ENCODE measurements at places on chromosomes 3 and 15.

- DNase-seq, result no peak
Measured at GRCh38 chr3:4656059-4656458, 162.9 kb downstream of the ITPR1 start.

DNA sequence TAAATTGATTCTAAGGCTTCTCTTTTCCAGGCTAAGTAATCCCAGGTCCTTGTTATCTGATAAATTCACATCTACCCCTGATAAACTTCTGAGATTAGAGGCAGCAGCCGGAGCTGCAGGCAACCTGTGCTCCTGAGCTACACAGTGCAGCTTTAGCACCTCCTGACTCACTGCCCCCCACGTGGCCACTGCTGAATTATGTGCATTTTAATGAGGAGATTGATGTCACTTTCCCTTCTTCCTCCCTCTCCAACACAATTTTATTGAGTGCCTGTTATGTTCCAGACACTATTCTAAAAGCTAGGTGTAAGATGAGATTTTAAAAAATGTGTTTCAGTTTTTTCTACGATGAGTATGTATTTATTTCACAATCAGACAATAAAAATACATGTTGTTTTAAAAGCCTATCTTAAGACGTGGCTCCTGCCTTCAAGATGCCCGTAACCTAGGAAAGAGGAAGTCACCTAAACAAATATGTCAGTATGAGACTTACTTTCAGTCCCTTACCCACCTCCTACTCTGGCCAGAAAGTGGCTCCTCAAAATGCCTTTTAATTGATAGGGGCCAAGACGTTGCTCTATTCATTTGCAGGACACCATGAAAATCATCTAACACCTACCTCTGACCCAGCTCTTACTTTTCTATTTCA lies 161.5 kb upstream of the PFN2 start:
- no peak for DNase-seq

- DNase-seq, result no peak
Measured at GRCh38 chr3:191296041-191296541, 33.1 kb upstream of the CCDC50 start.

DNA sequence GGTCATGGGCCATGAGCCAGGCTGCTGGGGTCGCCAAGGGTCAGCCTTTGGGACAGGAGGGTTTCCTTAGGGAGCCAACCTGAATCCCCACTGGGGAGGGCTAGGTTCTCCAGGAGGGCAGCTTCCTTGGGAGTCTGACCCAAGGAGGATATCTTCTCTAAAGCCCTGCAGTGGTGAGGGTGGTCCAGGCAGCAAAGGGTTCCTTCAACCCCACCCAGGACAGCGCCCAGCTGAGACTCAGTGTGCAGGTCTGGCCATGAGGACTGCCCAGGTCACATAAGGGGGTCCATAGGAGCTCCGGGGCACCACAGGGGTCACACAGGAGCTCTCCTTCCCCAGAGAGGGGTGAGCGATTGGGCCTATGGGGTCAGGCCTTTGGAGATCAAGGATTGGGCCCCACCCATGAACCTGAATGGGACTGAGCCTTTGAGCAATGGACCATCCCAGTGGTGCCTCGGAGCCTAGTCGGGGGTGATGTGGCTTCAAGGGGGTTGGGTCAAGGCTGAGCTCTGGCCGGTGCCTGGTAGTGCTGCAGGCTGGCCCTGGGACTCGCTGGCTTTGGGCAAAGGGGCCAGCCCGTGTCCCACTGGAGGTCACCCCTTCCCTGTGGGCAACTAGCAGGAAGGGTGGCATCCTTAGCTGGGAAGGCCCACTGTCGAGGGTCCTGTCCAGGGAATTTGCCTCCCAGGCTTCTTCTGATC lies 216.5 kb downstream of the SNRPN start:
- no peak for DNase-seq

- no peak for DNase-seq
Measured at GRCh38 chr3:16112910-16113504, 61.5 kb upstream of the GALNT15 start.

DNA sequence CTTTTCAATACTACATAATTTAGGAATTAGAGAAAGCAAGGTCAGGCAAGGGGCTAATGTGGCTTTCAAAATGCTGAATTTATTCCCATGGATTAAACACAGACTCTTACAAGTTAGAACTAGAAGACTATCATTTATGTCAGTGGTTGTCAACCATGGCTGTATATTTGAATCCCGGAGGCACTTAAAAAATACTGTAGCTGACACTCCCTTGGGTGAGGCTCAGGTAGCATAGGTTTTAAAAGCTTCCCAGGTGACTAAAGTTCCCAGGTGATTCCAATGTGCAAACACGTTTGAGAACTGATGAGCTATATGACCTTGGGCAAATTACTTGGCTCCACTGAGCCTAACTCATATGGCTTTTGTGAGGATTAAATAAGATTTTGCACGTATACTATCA lies 29.6 kb downstream of the AAGAB start:
- no peak for DNase-seq

DNA sequence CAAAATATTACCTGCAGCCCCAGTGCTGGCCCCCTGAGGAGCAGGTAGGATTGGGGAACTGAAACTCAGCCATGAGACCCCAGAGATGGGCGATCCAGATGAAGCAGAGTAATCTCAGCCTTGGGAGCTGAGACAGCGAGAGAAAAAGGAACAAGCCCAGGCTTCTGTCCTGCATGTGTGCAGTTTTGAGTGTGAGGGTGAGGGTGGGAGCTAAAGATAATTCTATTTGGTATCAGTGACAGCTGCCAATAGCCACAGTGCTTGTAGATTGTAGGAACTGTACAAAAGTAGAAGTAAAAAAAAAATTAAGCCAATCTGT lies 5.9 kb downstream of the ATP8B4 start:
- DNase-seq, result no peak

DNA sequence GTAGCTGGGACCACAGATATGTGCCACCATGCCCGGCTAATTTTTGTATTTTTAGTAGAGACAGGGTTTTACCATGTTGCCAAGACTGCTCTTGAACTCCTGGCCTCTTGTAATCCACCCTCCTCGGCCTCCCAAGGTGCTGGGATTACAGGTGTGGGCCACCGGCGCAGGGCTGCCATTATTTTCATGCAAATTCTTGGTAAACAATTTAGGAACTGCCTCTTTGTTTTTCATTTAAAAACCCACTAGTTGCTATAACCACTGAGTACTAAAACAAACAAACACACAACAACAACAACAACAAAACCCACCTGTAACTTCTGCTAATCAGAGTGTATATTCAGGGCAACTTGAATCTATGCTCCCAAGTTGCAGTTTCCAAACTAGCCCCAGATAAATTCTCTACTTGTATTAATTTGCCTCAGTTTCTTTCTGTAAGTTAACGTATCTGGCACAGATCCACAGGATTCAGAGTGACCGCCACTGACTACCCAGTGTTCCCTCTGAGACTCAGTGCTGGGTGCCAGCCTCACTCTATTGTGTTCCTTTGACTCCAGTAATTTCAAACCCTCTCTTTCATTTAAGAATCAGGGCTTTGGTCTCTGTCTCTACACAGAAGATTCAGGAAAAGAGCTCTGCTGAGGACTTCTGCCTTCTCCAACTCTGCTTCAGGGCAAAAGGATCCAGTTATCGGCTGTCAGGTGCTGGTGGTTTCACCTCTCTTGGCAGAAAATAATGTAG lies 18.6 kb upstream of the ZNF710 start:
- no peak for DNase-seq

GRCh38 chr15:101124731-101125451 lies 127.0 kb downstream of the CHSY1 start:
- DNase-seq, result no peak

DNA sequence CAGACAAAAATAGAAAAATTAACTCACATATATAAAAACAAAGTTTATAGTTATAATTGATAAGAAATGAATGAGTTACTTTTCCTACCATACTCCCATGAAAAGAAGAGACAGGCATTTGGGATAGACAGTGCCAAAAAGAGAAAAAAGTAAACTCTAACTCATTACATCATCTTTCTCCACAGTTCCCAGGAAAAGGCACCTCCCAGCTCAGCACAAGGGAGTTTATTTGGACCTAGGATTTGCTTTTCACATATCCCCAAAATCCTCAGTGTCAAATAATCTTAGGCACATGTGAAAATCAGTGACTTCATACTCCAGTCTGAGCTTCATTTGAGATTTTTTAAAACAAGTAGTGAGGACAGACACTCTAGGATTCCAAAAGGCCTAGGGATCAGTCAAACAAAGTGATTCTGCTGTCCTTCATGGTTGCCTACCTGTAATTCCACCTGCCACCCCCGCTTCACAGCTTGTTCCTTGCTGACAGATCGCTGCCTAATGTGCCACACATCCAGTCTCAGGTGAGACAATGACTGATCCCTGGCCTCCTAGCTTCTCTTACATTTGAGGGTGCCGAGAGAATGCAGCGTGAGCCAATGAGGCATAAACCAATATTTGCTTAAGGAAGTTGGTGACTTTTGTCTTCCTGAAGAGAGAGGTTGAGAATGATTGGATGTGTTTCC lies 573.7 kb downstream of the TBL1XR1 start:
- DNase-seq, result no peak

DNA sequence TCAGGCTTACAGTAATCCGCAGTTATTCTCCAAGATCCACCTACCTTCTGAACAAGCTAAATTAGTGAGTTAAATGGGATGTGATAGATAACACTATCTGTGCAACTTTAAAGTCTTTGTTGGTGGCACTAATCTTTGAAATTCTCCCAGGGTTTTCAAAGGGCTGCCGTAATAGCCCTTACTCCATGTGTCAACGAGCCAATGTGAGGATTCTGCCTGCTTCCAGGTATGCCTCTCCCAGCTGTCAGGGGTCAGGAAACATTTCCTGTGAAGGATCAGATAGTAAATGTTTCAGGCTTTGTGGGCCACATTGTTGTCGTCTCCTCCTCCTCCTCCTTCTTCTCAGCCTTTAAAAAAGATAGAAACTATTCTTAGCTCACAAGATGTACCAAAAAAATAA lies 20.2 kb upstream of the SCN5A start:
- DNase-seq, result no peak

GRCh38 chr3:76615719-76616118 lies 424.2 kb upstream of the ROBO2 start:
- no peak for DNase-seq

- no peak for DNase-seq
Measured at GRCh38 chr3:119659606-119660291, 640 bp downstream of the POPDC2 start.

DNA sequence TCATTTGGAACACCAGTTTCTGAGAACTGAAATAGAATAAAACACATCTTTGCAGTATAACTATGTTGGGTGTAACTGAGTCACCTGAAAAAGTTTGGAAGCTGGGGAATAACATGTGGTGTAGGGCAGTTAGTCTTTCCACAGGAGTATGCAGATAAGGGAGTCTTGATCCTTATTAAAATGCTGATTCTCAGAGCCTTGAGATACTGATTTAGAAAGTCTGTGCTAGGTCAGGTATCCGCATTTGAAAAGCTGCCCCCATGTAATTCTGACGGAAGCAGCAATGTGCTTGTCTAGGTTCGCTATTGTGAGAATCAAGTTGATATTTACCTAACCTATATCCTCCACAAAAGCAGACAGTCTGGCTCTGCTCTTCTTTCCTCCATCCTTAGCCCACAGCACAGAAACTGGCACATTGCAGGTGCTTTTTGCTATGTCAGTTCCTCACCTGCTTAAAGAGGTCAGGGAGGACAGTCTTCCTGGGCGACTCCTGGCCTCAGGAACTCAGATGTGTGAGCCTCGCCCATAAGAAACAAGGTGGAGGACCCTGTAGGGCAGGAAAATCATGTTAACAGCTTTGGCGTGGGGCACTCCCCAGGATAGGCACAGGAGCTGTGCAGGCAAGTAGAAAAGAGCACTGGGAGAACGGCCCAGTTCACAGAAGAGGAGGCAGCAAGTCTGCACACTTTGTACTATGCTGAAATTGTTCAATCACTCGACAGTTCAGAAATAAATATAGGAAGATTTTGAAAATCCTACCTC lies 27.6 kb upstream of the SRPRB start:
- no peak for DNase-seq

DNA sequence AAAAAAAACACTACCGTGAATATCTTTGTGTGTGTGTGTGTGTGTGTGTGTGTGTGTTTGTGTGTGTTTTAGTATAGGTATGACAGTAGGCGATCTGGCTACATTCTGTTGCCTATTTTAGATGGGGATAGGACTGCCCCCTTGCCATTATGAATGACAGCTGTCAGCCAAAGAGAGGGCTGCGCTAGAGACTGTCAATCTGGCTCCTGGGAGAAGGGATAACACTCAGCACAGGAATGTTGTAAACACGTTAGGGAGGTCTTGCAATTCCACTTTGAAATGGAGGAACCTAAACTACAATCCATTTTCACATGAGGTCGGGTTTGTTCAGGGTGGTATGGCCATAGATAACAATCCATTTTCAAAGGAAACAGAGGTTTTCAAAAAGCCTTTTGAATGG lies 14.1 kb upstream of the ETV5 start:
- no peak for DNase-seq

- peak; percentile 39 for DNase-seq
Measured at GRCh38 chr3:42535981-42536784, 33.7 kb downstream of the VIPR1 start.

DNA sequence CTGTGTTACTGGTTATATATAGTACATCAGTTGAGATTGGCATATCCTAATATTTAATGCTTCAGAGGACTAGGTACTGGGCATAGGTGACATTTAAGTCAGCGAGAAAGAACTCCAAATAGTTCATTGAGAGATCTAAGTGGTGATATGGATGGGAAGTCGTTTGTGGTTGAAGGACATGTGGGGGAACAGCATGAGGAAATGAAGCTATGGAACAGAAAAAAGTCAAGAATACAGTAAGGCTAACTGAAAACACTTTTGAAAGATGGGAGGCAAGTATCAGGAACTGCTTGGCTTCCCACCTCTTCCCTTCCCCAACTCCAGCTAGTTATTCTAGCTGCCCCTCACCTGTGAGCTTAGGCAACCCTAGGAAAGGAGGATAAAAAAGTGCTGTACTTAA lies 3.7 kb upstream of the MYO5A start:
- no peak for DNase-seq

GRCh38 chr3:125337506-125337905 lies 37.6 kb downstream of the ZNF148 start:
- peak; percentile 6 for DNase-seq

DNA sequence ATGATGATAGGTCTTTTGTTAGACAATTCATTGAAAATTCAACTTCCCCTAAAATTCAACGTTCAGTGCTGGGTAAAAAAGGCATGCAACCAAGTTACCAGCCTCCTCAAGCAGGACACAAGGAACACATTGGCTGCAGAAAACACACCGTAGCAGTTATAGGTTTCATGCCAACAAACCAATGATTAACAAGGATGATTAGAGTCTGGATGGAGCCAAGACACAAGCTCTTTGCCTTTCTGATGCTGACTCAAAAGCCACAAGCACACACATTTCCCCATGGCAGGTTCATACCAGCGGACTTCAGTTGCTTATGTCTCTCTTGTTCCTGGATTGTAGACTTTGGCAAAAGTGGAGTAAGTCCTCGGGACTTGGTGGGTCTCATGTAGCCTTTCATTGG lies 105.8 kb downstream of the DHX30 start:
- no peak for DNase-seq

GRCh38 chr3:157501863-157502262 lies 1.4 kb downstream of the VEPH1 start:
- DNase-seq, result no peak

DNA sequence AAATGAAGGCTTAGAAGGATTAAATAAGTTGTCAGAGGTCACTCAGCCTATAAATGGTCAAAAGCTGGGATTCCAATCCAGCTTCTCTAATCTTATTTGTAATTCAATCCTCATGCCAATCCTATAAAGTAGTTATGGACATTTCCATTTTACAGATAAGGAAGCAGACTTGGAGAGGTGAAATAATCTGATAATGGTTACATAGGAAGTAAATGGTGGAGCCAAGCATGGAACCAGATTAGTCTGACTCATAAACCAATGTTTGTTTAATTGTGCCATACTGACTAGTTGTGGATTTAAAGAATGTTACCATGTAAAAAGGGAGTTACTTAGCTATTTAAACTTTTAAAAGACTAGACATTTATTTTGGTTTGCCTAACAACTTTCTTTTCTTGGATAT lies 59.7 kb downstream of the KCNAB1 start:
- no peak for DNase-seq

Data from activated CD4-positive, alpha-beta T cell treated with anti-CD3 and anti-CD28 coated beads, Interleukin-2, Interleukin-6, amounts not matched to agents 100 ng/mL and 50 ng/mL, durations not matched to agents 16 hours and 8 hours (primary cell).